Breast epithelium (tissue), 4 donors: ENCODE measurements at places on chromosomes 13 and 19. TPM values are rescaled to one million over a fixed set of nuclear protein-coding genes. Genes with fewer than 3 reads are reported as not detected.

GARIN5A gene
- total RNA-seq = 1.1 TPM

SMIM44 gene
- not detected for total RNA-seq

INSR gene
- 108 TPM for total RNA-seq

ZNF177 gene
- 3.6 TPM for total RNA-seq

CCNA1 gene
- 0.32 TPM for total RNA-seq

ZNF763 gene
- total RNA-seq = 6.9 TPM

C1QTNF9B gene
- total RNA-seq = not detected

RAB3A gene
- 1.1 TPM for total RNA-seq

ELSPBP1 gene
- not detected for total RNA-seq

PSG7 gene
- not detected for total RNA-seq

GRCh38 chr19:5001615-5002014, 32.7 kb downstream of the KDM4B start:
- no peaks in the 10 kb centered on the region for H3K27me3 ChIP-seq
- peaks cover 5% of the 10 kb centered on the region for H3K4me1 ChIP-seq
- DNase-seq = no peak
- H3K36me3 ChIP-seq = no peaks in the 10 kb centered on the region

DNA sequence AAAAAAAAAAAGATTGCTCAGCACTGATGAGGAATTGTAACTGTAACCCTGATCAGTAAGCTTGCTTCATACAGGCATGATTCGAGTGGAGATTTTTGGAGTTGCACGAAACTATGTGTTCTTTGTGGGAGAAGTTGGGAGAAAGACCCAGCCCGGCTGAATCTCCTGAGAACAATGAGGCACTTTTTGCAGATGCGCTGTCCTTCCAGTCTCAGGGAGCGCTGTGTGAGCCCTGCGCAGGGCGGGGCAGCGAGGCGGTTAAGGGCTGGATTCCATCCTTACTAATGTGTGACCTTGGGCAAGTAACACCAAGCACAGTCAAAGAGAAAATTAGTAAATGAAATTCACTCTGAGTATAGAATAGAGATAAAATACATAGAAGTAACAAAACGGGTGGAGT, 76.9 kb downstream of the SIPA1L3 start:
- DNase-seq = no peak
- no peaks in the 10 kb centered on the region for H3K27me3 ChIP-seq
- no peak overlapping the region for H3K27ac ChIP-seq
- H3K4me1 ChIP-seq = peaks cover 15% of the 10 kb centered on the region
- H3K36me3 ChIP-seq = no peaks in the 10 kb centered on the region

GRCh38 chr13:99749271-99750019, 222.1 kb downstream of the ZIC5 start:
- no peaks in the 10 kb centered on the region for H3K4me1 ChIP-seq
- H3K36me3 ChIP-seq = no peaks in the 10 kb centered on the region
- H3K27ac ChIP-seq = no peak overlapping the region
- H3K27me3 ChIP-seq = no peaks in the 10 kb centered on the region

- no peak for DNase-seq
- no peak overlapping the region for H3K4me3 ChIP-seq
- H3K4me1 ChIP-seq = peaks cover 19% of the 10 kb centered on the region
- no peaks in the 10 kb centered on the region for H3K36me3 ChIP-seq
These were observed 49.7 kb upstream of the EHD2 start for GRCh38 chr19:47663435-47663910.

GRCh38 chr13:75482070-75482819, at the start of gene TBC1D4:
TSS of gene TBC1D4 (minus strand) at chr13:75482169. CDS start at chr13:75481767, 402 bp downstream.
- H3K27me3 ChIP-seq = no peaks in the 10 kb centered on the region
- peak within 1 kb of the TSS; percentile 94 for H3K4me3 ChIP-seq
- no peaks in the 10 kb centered on the region for H3K4me1 ChIP-seq

DNA sequence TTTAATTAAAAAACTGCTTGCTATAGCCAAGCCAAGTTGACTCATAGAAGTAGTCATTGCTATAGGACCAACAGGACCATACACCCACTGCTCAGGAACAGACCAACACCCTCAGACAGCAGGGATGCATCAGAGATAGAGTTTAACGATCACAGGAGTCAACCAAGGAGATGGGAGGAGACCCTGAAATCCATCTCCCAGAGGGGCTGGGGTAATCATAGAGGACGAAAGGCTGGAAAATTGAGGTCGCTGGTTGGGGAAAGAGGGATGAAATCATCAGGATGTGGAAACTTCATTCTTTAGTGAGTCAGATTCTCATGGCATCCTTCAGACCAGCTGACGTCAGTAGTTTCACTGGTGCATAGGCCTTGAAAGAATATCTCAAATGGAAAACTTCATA, 160.4 kb upstream of the GPC6 start:
- H3K27ac ChIP-seq = no peak overlapping the region
- no peak for DNase-seq
- H3K4me1 ChIP-seq = no peaks in the 10 kb centered on the region
- no peaks in the 10 kb centered on the region for H3K36me3 ChIP-seq

DNA sequence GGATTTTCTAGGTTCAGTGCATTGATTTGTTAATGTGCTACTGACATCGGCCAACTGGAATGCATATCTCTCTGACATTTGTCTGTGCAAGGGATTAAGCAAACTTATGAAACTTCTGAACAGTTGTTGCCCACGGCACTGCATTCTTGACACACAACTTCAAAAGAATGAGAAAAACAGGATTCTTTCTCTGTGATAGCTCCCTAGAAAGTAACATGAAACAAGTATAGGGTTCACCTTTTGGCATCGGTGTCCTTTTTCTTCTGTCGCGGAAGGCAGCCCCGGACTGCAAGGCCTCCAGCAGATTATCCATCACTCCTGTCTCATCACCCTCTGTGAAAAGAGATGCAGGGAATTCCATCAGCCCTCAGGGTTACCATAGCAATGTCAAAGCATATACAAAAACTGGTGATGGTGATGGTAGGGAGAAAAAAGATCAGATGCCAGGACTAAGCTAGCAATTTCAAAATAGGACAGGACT, 389.2 kb downstream of the DIAPH3 start:
- DNase-seq = no peak
- no peak overlapping the region for H3K4me3 ChIP-seq
- H3K4me1 ChIP-seq = no peaks in the 10 kb centered on the region
- H3K27me3 ChIP-seq = no peaks in the 10 kb centered on the region
- no peaks in the 10 kb centered on the region for H3K36me3 ChIP-seq

GRCh38 chr13:108407495-108407894, 138.0 kb downstream of the TNFSF13B start:
- H3K4me3 ChIP-seq = no peak overlapping the region
- no peaks in the 10 kb centered on the region for H3K36me3 ChIP-seq
- DNase-seq = no peak
- H3K27me3 ChIP-seq = no peaks in the 10 kb centered on the region

DNA sequence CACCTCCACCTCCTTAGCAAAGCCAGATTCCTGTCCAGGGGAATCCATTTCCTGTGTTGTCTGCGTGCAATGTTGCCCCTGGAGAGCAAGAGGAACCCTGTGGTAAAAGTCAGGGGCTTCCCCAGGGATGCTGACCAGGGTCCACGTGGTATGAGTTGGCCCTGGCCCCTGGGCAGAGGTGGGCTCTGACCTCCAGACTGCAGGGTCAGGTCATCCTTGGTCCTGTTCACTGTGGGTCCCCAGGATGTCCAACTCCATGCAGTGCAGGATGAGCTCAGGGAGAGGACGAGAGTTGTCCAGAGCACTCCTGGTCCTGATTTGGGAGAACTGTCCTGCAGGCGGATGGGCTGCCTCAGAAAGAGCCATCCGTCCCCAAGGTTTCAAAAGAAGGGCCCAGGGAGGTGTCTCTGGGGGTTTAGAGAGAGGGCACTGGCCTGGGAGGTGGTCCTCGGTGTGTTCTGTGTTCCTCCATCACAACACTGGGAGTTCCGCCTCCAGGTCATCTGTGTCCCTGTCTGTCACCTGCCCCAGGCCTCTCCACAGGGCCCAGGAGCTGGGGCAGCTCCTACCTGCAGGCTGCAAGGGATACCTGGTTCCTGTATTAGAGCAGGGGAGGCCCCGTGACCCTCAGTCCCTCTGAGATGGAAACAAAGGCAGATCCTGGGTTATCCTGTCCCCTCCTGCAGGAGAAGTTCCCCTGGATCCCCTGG, 1.2 kb upstream of the CEACAM4 start:
- no peak for DNase-seq
- H3K4me1 ChIP-seq = no peaks in the 10 kb centered on the region
- H3K27me3 ChIP-seq = no peaks in the 10 kb centered on the region
- H3K36me3 ChIP-seq = no peaks in the 10 kb centered on the region

GRCh38 chr13:110876609-110877008, 38.3 kb downstream of the ANKRD10 start:
- DNase-seq = no peak
- no peaks in the 10 kb centered on the region for H3K27me3 ChIP-seq
- H3K4me3 ChIP-seq = no peak overlapping the region
- peaks cover 4% of the 10 kb centered on the region for H3K4me1 ChIP-seq
- no peaks in the 10 kb centered on the region for H3K36me3 ChIP-seq
- H3K27ac ChIP-seq = no peak overlapping the region

DNA sequence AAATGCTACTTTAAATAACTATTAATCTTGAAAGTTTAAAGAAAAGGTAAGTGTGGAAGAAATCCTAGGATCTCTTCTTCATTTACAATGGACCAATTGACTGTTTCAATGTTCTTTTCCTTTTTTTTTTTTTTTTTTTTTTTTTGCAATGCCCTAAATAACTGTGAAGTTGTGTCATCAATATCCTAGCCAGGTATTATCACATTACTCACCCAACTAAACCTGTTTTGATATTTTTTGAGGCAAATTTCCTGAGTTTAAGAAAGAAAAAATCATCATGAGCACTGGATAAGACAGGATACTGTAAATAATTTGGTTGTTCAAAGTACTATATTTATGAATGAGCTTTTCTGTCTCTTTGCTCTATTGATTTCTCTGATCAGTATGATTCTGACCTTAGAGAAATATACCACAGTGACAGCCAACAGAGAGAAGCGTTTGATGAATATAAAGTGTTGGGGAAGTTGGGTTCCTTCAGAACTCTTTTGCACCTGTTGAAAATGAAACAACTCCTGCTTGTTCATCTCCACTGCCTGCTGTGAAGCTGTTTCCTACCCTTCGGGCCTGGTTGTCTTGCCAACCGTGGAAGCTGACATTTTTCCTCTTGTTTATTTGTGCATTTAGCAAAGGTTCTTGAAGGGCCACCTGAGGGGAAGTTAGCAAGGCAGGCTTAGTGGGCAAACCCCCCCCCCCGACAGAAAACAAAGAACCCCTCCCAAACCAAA, 1220.5 kb upstream of the SLC10A2 start:
- H3K36me3 ChIP-seq = no peaks in the 10 kb centered on the region
- H3K4me3 ChIP-seq = no peak overlapping the region
- DNase-seq = no peak
- H3K27ac ChIP-seq = no peak overlapping the region
- no peaks in the 10 kb centered on the region for H3K27me3 ChIP-seq

- H3K27me3 ChIP-seq = no peaks in the 10 kb centered on the region
- no peak for DNase-seq
- H3K27ac ChIP-seq = no peak overlapping the region
- no peaks in the 10 kb centered on the region for H3K4me1 ChIP-seq
- H3K36me3 ChIP-seq = no peaks in the 10 kb centered on the region
These were observed 43.7 kb upstream of the LDLR start for GRCh38 chr19:11045536-11045935.

GRCh38 chr13:114025405-114025713, 51.5 kb upstream of the C13orf46 start:
- no peak overlapping the region for H3K27ac ChIP-seq
- no peak overlapping the region for H3K4me3 ChIP-seq
- no peaks in the 10 kb centered on the region for H3K36me3 ChIP-seq
- H3K4me1 ChIP-seq = no peaks in the 10 kb centered on the region
- DNase-seq = no peak
- no peaks in the 10 kb centered on the region for H3K27me3 ChIP-seq

DNA sequence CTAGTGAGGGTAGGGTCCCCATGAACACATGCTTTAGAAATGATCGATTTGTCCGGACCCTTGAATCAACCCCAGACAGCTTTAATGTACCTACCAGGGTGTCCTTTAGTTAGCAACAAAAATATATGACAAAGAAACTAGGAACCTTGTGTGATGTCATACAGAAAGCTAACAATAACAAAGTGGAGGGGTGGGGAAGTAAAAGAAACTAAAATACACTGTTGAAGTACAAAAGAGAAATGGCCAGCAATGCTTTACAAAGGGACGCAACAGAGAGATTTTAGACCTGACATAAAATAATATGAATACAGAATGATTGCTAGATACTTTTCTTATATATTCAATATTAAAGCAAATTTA, 40.0 kb downstream of the DZIP1 start:
- H3K4me1 ChIP-seq = peaks cover 7% of the 10 kb centered on the region
- DNase-seq = no peak
- H3K4me3 ChIP-seq = no peak overlapping the region
- H3K27me3 ChIP-seq = no peaks in the 10 kb centered on the region
- peak overlapping the region; percentile 83 for H3K27ac ChIP-seq
- H3K36me3 ChIP-seq = no peaks in the 10 kb centered on the region

DNA sequence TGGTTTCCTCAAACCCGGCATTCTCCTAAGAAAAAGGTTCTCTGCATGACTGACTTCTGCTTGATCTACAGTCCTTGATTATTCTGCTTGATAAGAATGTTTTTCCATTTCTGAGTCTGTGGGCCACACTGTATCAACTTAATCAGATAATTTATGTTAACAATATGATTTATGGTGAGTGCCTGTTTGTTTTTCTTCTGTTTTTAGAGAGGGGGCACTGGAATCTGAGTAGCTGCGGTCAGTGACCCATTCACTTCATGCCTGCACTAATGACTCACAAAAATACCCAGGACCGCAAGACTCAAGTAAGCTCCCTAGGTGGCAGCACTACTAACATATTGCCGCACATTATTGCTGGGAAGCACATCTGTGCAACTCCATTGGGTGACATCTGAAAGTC, 542.3 kb upstream of the ATXN8OS start:
- no peak for DNase-seq
- H3K27me3 ChIP-seq = no peaks in the 10 kb centered on the region
- no peak overlapping the region for H3K4me3 ChIP-seq
- H3K36me3 ChIP-seq = no peaks in the 10 kb centered on the region

- H3K27ac ChIP-seq = no peak overlapping the region
- no peaks in the 10 kb centered on the region for H3K4me1 ChIP-seq
- no peaks in the 10 kb centered on the region for H3K36me3 ChIP-seq
- DNase-seq = peak; percentile 62
- peak overlapping the region; percentile 55 for H3K4me3 ChIP-seq
These were observed 5.0 kb downstream of the CLEC11A start for GRCh38 chr19:50728084-50728737.

DNA sequence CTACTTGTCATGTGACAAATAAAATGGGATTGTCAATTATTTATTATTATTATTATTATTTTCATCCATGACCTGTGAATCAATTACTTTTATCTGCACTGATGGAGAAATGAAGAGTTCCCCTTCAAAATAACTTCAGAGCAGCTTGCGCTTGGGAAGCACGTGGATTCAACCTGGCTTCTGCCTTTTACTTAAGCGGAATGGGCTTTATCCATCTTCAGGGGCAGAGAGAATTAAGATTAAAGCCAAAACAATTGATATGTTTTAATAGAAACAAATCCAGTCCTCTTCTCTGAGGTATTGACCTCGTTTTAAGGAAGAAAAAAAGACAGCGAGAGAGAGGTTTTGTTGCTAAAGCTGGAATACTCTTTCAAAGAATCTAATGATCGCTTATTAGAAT, 876 bp downstream of the SACS start:
- no peaks in the 10 kb centered on the region for H3K36me3 ChIP-seq
- peak overlapping the region; percentile 43 for H3K4me3 ChIP-seq
- H3K27me3 ChIP-seq = no peaks in the 10 kb centered on the region
- DNase-seq = no peak
- H3K27ac ChIP-seq = no peak overlapping the region
- no peaks in the 10 kb centered on the region for H3K4me1 ChIP-seq
